ENCODE measurements at places on chromosomes 2 and 18.

DNA sequence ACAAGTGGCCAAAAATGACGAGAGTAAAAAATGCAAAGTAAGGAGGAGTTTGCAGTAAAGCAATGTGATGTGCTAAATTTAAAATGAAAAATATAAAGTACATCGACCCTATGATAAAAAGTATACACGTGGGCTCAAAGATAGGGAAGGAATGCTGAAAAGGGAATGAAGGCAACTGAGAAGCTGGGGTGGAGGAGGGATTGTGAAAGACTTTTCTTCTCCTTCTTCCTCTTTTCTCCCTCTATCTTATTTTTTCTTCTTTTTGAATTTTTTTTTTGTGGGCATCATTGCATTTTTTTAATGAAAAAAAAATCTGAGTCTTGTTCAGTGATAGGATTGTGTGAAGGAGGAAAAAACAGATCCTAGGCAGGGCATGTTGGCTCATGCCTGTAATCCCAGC lies 57.6 kb upstream of the STK17B start:
- DNase-seq: no peak

GRCh38 chr2:39215545-39215944 lies 28.2 kb downstream of the CDKL4 start:
- DNase-seq: no peak

- DNase-seq: no peak
Measured at GRCh38 chr18:3238742-3239141, 8.9 kb upstream of the MYL12A start.

GRCh38 chr2:189515264-189515663 lies 65.3 kb downstream of the SLC40A1 start:
- no peak for DNase-seq

GRCh38 chr2:10987861-10988260 lies 76.1 kb downstream of the KCNF1 start:
- DNase-seq: no peak

DNA sequence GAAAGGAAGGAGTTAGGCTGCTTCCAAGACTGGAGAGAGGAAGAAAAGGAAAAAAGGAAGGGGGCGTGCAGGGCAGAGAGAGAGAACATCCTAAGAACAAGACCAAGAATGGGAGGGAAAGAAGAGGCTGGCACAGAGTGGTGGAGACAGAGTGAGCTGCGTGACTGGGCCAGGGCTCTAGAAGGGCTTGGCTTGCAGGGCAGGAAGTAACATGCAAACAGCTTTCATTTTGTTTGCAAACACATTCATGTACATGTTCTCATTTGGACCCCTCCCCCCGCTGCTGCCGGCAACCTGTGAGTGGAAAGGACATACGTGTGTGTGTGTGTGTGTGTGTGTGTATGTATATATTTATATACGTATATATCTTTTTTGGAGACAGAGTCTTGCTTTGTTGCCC lies 46.8 kb upstream of the DNMT3A start:
- DNase-seq: no peak

- peak; percentile 67 for DNase-seq
Measured at GRCh38 chr2:104849618-104850141, 4.2 kb upstream of the POU3F3 start.

DNA sequence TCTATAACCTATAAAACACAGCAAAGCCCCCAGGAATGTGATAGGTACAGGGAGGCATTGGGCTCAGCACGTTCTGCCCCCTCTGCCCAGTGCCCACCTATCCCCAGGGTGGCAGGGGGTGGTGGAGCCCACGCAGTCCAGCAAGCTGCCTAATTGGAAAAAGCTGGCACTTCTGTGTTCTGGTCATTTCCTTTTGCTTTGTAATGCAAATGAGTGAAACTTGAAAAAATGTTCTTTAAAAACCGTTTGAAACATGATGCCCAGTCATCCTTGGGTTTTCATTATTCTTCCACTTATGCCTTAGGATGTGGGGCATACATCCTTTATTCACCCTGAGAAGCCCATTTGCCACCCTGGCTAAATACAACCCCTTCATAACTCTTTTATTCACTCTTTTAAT lies 89.9 kb upstream of the LTBP1 start:
- no peak for DNase-seq

- no peak for DNase-seq
Measured at GRCh38 chr2:230877759-230878598, 13.2 kb downstream of the ITM2C start.

DNA sequence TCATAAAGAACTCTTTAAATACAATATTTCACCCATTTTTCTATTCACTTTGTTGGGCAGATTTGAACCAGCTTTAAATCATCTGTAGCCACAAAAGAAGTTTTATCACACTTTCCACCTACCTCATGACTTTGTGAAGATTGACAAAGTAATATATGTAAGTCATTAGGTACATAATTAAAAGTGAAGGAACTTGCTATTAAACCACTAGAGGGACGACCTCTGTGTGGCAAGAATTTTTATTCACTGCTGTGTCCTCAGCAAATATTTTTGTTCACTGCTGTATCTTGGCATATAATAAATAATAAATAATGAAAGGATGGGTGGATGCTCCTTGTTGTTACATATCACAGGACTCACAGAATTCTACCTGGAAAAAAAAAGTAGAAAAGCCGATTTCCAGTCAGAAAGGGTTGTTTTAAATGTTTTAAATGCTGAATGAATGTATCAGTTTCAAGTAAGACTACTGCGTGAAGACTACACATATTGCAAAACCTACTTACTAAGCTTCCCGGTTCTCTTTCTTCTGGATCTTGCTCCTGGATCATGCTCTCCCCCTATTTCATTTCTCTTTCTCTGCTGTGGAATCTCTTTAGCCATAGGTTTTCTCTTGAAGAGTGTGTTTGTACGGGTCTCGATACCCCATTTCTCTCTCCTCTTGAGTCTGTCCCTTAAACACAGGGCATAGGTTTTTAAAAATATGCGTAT lies 44.8 kb downstream of the KCMF1 start:
- DNase-seq: no peak

- DNase-seq: peak; percentile 48
Measured at GRCh38 chr2:9422321-9423099, 818 bp downstream of the ITGB1BP1 start.

DNA sequence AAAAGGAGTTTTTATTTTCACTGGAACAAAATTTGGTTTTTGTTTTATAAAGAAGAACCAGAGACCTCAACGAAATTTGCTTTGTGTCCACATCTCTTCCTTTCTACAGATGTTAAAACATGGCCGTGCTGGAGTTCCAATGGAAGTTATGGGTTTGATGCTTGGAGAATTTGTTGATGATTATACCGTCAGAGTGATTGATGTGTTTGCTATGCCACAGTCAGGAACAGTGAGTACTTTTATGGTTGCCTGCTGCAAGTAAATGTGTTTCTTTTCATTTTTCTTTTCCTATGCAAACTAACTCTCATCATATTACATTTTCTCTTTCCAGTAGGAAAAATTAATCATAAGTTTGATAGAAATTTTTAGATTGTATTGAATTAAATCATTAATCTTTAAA lies 48.4 kb upstream of the TBR1 start:
- DNase-seq: no peak

DNA sequence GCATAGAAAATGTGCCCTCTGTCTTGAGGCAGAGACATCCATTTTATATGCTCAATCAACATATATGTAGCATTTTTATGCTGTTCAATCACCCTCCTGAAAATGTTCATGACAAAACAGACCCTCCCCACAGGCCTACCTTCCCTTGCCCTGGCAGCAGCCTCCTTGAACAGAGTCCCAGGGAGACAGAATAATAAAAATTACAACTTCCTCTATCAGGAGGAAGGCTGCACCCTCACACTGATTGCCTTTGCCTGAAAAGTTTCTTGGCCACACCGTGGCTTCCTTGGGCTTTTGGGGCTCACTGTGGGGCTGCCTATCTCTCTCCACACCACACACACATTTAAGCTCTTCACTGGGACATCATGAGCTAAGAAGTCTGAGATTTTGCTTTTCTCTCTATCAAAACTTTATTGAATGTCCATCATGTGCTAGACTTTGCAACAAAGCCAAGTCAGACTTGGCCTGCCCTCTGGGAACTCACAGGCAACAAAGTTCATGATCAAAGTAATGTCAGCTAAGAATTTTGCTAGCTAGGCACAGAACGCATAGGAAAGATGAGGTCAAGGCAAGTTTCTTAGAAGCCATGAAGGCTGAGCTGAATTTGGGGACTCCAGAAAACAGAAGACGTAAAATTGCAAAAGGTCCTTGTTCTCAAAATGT lies 101.6 kb downstream of the BCL2L11 start:
- DNase-seq: no peak

DNA sequence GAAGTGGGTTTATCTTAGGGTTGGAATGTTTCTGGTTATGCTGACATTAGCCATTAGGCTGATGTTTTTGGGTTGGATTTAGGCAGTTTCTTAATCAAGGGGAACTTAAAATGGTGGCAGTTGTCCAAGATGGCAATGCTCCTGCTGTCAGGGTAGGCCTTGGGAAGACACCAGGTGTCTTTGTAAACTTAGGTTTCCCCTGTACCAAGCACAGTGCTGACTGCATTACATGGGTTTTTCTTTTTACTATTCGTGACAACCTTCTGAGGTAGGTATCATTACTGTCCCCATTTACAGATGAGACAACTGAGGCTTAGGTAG lies 528 bp upstream of the ATG16L1 start:
- DNase-seq: no peak

DNA sequence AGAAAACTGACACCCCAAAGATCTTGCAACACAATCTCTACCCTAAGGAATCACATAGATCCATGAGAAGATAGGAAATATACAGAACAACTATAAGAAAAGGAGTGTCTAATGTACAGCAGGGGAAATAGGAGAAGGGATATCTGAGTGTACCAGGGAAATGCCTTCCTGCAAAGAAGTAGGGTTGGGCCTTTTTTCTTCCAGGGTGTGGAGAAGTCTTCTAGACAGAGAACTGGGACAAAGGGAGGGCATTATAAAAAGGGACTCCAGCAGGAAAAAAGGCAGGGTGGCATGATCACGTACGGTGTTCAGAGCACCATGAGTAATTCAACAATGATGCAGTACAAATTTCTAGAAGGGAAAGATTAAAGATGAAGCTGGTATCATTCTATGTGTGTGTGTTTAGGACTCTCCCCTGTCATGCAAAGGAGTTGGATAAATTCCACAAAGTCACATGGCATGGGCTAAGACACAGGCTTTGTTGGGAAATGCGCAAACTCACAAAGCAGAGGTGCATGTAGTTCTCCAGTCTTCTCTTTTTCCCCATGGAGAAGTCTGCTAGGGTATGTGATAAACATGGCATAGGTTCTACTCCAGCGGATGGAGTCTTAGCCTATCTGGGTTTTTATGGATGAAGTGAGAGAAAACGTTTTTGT lies 6.7 kb upstream of the SEC11C start:
- DNase-seq: no peak

DNA sequence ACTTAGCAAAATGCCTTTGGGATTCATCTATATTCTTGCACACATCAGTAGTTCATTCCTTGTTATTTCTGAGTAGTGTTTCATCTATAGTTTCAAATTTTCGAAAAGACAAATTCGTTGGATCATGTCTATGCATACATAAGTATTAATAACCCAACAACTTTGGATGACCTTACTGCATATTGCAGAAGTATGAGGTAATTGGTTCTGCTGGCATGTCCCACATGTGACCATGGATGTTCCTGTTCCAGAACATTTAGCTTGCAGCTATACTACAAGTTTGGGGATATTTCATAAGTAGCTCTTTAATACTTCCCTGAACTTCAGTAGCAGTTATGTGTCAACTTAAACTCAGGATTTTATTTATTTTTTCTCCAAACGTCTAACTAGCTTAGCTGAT lies 44.9 kb downstream of the APLF start:
- DNase-seq: no peak

DNA sequence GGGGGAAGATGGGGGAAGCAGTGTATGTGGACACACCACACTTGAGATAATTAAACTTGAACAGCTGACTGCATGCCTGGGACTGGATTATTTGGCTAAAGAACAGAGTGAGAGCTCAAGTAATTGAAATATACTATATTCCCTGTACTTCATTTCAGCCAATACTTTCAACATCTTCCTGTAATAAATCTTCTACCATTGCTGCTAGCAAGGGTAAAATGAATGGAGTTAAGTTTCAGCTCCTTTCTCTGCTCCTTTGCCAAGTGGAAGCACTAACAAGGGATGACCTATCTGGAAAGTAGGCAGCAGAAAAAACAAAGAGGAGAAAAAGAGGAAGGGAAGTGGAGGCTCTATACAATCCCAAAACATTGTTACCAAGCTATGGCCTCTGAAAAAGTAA lies 50.9 kb downstream of the MMADHC start:
- DNase-seq: no peak

DNA sequence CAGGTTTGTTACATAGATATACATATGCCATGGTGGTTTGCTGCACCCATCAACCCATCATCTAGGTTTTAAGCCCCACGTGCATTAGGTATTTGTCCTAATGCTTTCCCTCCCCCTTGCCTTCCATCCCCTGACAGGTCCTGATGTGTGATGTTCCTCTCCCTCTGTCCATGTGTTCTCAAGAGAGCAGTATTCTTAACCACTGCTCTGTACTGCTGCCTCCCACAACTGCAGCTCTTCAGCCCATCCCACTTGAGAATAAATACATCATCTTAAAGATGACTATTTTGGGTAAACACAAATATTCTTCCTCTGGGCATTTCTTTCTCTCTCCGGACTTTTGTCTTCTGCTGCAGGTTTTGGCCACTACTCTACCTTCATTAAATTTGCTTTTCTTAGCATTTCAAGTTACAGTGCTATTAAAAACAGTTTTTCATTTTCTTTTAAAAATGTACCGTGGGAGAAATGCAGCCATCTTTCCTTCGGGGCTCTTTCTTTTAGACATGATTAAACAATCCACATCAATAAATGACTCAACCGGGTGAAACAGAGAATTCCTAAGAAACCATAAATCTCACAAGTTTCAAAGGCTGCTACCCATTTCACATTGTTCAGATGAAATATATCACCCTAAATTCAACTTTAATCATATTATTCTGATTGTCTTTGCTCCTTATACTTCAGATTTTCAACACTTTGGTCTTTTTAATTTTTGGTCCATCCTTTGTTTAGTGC lies 323.4 kb downstream of the GALNT13 start:
- DNase-seq: no peak

All from hypothalamus (tissue), 51 donors.